ENCODE measurements at places on chromosomes 11 and 22.

GRCh38 chr11:61082931-61083531 is 19.3 kb upstream of the CD5 start:
- no peak for DNase-seq

GRCh38 chr11:11965192-11965591 is 43.2 kb downstream of the DKK3 start:
- no peak for DNase-seq

GRCh38 chr11:86196085-86196696 is 48.4 kb upstream of the EED start:
- DNase-seq = no peak

- DNase-seq = no peak
These were observed 147.8 kb upstream of the ARHGAP20 start for GRCh38 chr11:110859998-110860397.

GRCh38 chr11:108914981-108915380 is 250.1 kb downstream of the DDX10 start:
- DNase-seq = no peak

DNA sequence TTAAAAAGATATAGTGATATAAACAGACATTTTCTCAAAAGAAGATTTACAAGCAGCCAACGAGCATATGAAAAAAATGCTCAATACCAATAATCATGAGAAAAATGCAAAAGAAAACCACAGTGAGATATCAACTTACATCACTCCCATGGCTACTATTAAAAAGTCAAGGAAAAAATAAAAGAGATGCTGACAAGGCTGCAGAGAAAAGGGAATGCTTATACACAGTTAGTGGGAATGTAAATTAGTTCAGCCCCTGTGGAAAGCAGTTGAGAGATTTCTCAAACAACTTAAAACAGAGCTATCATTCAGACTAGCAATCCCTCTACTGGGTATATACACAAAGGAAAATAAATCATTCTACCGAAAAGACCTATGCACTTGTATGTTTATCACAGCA is 97.1 kb upstream of the CARD18 start:
- no peak for DNase-seq

- DNase-seq = no peak
These were observed 73.3 kb downstream of the ENTHD1 start for GRCh38 chr22:39820256-39820655.

GRCh38 chr22:28077166-28077565 is 158.1 kb upstream of the PITPNB start:
- no peak for DNase-seq

DNA sequence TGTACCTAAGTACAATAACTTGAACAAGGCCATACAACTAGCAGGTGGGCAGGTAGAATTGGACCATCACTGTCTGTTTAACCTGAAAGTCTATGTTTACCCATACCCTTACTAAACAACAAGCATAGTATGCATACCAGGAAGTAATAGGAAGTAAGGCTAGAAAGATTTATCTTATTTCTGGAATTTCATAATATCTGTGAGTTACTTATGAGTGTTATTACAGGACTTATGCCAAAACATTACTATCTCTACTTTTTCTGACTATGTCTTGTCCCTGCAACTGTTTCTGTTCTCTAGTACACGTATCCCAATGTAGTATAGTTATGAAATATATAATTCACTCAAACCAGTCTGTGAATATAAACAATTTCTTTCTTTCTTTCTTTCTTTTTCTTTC is 1400.8 kb upstream of the TENM4 start:
- no peak for DNase-seq

- no peak for DNase-seq
These were observed 191.4 kb downstream of the TENM4 start for GRCh38 chr11:79249295-79249993.

DNA sequence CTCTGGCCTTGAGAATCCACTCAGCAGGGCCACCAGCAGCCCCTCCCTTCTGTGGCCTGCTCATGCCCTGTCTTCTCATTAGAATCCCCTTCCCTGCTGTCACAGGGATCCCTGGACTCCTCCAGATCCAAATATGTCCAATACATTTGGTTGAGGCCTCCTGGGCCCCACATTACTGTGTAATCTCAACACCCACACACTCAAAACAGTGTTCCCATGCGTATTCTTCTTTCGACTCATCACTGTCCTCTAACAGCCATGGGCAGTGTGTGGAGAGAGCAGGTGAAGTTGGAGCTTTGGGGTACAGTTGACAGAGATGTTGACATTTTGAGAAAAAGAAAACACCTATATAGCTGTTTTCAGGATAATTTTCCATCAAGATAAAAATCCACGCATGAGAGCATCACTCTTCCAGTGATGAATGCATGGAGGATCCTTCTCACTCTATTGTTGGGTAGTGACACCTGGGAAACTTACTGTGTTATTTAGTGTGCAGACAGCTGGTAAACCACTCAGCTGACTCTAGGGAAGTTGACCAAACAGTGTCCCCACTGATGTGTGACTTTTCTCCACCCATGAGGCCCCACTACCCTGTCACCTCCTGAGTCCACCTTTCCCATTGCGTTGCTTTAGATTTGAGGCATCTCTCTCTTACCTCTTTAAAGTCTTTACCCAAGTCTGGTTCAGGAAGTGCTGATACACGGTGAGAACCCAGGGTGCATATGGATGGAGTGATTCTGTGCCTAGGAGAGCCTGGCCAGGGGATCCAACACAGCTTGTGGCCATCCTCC is 28.7 kb upstream of the VPREB1 start:
- DNase-seq = no peak

- no peak for DNase-seq
These were observed 154.0 kb upstream of the SYT13 start for GRCh38 chr11:45440111-45440510.

GRCh38 chr11:34614344-34615104 is 6.4 kb upstream of the EHF start:
- DNase-seq = no peak

GRCh38 chr11:20261526-20261925 is 101.3 kb upstream of the DBX1 start:
- no peak for DNase-seq

GRCh38 chr11:130738611-130739010 is 177.7 kb downstream of the SNX19 start:
- no peak for DNase-seq

DNA sequence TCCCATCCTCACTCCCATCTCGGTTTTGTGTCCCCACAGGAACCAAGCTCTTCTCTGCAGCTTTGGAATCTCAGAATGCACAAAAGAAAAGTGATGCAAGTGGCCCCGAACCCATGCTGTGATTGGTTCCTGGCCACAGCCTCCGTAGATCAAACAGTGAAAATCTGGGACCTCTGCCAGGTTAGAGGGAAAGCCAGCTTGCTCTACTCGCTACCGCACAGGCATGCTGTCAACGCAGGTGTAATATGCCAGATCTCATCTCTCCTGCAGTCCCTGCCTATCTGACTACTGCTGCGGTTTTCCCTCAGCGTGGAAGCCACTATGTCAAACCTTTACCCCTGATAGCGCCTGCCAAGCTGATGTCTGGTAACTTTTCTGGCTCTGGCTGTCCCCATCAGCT is 200.5 kb upstream of the LRRC4C start:
- no peak for DNase-seq

DNA sequence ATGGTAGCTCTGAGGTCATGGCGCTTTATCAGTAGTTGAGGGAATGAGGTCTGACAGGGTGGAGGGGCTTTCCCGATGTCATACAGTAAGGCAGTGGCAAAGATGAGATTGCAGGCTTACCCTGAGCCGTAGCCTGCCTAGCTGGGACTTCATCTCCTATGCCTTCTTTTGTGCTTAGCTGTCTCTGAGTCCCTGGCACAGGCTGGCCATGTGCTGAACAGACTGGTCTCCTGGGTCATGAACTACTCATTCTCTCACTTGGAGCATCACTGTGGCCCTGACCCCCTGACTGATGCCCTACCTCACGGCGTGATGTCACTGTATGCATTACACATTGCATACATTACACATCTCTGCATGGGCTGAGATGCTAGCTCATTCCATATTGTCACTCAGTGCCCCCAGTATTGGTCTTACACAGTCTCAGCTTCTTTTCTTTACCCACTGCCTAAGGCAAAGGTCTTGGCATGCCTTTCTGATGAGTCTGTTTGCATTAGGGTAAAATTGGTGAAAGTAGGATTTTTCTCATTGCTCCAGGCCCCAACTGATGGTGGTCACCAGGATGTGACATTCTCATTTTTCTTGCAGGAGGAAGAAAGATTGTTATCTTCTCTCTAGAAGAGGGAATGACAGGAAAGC is 389.4 kb upstream of the CADM1 start:
- no peak for DNase-seq

DNA sequence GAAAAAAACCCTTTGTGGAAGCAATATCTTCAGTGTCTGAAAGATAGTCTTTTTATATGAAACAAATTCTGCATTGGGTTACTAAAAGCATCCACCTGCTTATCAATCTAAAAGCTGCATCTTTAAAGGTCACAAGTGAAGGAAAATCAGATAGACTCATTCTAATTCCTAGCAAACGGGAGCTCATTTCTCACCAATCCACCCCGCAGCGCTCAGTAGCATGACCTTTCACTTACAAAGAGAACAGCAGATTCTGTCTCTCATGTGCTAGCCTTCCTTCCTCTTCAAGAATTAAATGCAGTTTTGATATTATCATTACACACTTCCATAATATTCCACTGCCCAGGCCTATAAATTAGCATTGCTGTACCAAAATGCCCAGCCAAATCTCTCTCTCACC is 212.9 kb downstream of the CADM1 start:
- no peak for DNase-seq

- DNase-seq = no peak
These were observed 9.0 kb upstream of the NUCB2 start for GRCh38 chr11:17267576-17267975.

DNA sequence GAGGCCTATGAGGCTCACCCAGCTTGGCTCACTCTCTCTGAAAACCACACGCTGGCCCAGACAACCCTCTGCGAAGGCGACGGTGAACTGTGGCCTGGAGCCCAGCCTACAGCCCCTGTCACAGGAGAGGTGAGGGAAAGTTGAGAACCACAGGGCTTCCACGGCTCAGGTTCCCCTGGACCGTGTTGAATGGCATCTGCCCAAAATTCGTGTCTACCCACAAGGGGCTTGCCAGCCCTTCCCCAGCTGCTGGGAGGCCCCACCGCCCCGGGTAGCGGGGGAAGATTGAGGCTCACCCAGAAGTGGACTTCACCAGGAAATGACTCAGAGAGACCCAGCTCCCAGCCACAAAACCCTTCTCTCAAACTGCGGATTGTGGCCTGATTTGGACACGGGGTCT is 197.1 kb downstream of the CTTN start:
- no peak for DNase-seq

- no peak for DNase-seq
These were observed 4.9 kb downstream of the MS4A15 start for GRCh38 chr11:60761436-60762190.

DNA sequence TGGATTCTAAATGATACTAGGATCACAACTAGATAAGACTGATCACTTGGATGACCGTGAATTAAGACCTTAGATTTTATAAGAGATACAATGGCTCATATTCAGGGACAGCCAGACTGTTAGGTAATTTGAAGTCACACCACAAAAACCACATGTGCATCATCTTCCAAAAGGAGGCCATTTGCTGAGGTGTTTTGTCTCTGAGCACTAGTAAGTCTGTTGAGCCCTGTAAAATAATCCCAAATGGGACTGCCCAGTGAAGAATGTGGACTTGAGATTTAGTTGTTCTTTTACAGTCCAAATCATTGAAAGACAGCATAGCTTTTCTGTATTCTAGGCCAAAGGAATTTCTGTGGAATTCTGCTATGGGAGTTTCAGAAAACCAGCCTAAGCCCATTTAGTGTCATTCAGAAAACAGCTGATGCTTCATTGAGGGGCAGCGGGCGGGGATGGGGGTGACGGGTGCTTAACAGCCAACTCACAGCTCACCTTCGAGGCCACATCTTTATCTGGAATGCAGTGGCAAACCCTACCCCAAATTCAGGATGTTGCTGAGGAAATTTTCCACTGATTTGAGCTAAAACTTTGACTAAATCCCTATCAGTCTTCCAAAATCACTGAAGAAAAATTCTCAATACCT is 80.1 kb upstream of the BIRC3 start:
- no peak for DNase-seq

GRCh38 chr11:8533332-8533731 is 60.7 kb downstream of the STK33 start:
- DNase-seq = no peak

DNA sequence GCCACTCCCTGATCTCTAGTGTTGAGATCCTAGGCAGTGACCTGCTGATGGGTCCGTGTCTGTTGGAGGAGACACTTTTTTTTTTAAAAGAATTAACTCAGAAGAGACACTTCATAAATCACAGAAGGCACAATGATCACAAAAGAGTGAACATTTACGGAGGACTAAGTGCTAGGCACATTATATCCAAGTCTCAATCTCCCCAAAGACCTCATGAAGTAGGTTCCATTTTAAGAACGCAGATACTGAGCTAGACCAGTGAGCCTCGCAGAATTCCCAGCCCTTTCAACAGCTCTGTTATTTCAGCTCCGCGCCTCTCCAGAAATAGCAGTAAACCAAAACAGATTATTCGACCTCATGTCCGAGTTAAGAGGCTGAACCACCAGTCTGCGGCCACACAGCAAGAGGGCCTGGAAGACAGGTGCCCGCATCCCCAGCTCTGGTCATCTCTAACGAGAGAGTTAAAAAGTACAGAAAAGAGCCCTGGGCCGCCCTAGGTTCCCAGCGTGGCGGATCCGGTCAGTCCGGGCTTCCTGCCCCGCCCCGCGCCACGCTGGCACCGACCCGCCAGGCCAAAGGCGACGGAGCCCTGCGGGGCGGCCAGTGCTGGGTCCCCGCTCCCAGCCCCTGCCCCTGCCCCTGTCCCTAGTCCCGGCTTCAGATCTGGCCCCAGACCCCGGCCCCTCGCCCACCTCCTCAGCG is 612 bp downstream of the XBP1 start:
- no peak for DNase-seq

- no peak for DNase-seq
These were observed 322.1 kb downstream of the BLID start for GRCh38 chr11:121793916-121794315.

DNA sequence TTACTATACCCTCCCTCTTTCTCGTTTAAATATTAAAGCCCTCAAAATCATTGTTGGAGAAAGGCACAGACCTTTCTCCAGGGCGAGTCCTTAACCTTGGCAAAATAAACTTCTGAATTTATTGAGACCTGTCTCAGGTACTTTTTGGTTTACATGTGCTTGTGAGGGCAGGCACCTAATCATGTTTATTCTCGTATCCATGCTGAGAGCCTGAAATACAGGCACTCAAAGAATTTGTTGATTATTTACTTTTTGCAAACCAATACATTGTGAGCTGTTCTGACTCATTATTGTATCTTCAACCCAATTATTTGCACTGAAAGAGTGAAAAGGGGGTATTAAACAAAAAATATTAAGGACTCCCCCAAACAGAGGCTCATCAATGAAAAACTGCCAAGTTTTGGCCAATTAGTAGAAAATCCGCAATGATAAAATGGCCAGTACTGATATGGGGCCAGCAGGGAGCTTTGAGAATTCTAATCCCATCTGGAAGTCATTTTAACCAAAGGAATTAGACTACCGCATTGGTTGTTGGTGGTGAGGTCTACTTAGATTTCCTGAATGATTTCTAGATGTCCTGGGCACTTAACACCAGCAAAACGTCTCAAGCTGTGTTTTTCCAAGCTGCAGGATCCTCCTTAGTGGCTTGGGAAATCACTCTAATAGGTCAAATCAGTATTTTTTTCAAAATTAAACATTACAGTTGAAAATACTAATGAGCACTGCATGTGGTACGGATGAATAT is 157.3 kb downstream of the SWAP70 start:
- no peak for DNase-seq

GRCh38 chr11:74442636-74443035 is 24.7 kb downstream of the KCNE3 start:
- DNase-seq = no peak

GRCh38 chr11:57905439-57905838 is 118.2 kb upstream of the OR9Q1 start:
- DNase-seq = no peak

Measured in activated CD8-positive, alpha-beta memory T cell treated with anti-CD3 and anti-CD28 coated beads for 1 hour (primary cell).